ENCODE measurements at places on chromosomes 4 and X.

GRCh38 chrX:124113621-124114600 lies 152.4 kb downstream of the STAG2 start:
- no peak for DNase-seq

GRCh38 chr4:189304167-189304566 lies 636.5 kb upstream of the FRG1 start:
- DNase-seq: no peak

DNA sequence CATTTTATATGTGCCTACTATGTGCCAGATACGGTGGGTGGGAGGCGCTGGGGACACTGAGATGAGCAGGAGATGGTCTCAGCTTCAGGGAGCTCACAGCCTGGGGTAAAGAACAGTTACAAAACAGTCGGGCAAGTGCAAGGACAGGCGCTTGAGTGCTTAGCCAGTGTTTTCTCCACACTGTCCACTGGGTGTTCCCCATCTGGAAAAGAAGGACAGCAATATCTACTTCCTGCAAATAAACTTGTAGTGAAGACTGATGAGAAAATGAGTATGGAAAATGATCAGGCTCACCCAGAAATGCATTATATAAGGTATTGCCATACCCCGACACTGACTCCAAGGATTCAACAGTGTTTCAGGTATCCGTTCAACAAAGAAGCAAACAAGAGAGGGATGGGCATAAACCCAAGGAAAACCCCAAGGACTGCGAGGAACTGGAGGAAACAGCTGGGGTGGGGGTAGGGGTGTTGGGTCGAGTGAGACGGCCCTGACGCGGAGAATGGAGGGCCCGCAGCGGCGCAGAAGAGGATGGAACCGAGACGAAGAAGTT lies 835 bp downstream of the TMEM185A start:
- DNase-seq: no peak

DNA sequence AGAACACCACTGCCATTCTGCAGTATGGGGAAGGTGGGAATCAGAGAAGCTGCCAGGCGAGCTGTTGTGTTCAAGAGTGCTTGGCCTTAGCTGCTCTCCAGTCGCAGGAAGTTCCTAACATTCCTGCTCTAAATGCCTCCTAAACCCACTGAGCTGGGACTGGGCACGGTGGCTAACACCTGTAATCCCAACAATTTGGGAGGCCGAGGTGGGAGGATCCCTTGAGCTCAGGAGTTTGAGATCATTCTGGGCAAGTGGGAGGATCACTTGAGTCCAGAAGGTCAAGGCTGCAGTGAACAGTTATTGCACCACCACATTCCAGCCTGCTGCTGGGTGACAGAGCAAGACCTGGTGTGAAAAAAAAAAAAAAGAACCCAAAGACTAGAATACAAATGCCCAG lies 690.3 kb upstream of the FAM241A start:
- DNase-seq: no peak

- DNase-seq: no peak
Observed at GRCh38 chrX:39705290-39705689, 392.5 kb downstream of the BCOR start.

- no peak for DNase-seq
Observed at GRCh38 chr4:176746846-176747245, 45.9 kb downstream of the VEGFC start.

GRCh38 chr4:122167369-122167768 lies 15.2 kb downstream of the BLTP1 start:
- no peak for DNase-seq

- no peak for DNase-seq
Observed at GRCh38 chr4:182994171-182994570, 77.0 kb upstream of the DCTD start.

DNA sequence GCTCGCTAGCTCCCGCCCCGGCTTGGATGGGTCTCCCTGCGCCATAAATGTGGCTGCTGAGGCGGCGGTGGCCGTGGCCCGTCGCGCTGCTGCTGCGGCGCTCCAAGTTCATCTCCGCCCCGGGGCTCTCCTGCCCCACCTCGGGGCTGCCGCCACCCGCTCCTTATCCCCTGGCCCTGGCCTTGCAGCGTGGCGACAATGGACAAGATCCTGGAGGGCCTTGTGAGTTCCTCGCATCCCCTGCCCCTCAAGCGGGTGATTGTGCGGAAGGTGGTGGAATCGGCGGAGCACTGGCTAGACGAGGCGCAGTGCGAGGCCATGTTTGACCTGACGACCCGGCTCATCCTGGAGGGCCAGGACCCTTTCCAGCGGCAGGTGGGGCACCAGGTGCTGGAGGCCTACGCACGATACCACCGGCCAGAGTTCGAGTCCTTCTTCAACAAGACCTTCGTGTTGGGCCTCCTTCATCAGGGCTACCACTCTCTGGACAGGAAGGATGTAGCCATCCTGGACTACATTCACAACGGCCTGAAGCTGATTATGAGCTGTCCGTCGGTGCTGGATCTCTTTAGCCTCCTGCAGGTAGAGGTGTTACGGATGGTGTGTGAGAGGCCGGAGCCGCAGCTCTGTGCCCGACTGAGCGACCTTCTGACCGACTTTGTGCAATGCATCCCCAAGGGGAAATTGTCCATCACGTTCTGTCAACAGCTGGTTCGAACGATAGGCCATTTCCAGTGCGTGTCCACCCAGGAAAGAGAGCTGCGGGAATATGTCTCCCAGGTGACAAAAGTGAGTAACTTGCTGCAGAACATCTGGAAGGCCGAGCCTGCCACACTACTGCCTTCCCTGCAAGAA lies 763 bp downstream of the USP38 start:
- no peak for DNase-seq

DNA sequence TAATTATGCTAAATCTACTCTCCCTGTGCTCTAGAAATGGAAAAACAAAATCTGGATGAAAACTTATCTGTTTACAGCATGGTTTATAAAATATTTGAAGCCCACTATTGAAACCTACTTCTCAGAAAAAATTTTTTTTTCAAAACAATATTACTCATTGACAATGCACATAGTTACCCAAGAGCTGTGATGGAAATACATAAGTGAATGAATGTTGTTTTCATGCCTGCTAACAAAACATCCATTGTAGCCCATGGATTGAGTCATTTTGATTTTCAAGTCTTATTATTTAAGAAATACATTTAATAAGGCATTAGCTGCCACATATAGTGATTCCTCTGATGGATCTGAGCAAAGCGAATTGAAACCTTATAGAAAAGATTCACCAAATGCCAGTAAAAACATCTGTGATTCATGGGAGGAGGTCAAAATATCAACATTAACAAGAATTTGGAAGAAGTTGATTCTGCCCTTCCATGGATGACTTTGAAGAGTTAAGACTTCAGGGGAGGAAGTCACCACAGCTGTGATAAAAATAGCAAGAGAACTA lies 144.7 kb upstream of the HHIP start:
- no peak for DNase-seq

DNA sequence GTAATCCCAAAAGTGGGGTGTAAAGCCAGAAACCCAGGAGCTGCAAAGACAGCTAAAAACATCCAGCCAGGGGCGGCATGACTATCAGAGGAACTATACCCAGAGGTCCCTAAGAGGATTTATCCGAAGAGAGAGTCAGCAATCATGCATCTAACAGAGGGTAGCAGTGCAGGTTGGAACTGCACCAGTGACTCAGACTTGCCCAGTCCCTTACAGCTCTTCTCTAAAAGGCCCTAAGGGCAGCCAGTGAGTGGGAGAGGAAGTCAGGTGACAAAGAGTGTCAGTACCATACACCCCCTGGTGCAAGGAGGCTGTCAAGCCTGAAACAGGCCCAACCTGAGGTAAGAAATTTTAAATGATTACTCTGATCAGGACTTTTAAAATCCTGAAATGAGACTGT lies 88.1 kb downstream of the CAMK2D start:
- no peak for DNase-seq

DNA sequence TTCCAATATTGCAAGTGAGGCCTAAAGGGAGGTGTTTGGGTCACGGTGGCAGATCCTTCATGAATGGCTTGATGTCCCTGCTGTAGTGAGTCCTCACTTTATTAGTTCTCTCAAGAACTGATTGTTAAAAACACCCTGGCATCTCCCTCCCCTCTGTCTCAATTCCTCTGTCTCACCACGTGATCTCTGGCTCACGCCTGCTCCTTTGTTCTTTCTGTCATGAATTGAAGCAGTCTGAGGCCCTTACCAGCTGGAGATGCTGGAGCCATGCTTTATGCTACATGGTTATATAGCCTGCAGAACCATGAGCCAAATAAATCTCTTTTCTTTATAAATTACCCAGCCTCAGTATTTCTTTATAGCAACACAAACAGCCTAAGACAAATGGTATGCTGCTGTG lies 980.7 kb upstream of the GRIA3 start:
- no peak for DNase-seq

GRCh38 chrX:120087289-120088017 lies 10.0 kb upstream of the RHOXF2B start:
- no peak for DNase-seq

DNA sequence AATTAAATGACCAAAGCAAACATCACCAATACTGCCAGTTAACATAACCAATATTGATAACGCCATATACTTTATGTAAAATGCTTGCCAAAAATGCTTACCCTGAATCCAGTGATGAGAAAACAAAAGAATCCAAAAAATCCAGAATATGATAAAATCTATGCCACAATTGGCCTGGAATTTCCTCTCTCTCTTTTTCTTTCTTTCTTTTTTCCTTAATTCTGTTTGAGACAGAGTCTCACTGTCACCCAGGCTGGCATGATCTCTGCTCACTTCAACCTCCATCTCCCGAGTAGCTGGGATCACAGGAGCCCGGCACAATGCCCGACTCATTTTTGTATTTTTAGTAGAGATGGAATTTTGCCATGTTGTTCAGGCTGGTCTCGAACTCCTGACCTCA lies 9.8 kb upstream of the SLC7A11 start:
- DNase-seq: no peak

DNA sequence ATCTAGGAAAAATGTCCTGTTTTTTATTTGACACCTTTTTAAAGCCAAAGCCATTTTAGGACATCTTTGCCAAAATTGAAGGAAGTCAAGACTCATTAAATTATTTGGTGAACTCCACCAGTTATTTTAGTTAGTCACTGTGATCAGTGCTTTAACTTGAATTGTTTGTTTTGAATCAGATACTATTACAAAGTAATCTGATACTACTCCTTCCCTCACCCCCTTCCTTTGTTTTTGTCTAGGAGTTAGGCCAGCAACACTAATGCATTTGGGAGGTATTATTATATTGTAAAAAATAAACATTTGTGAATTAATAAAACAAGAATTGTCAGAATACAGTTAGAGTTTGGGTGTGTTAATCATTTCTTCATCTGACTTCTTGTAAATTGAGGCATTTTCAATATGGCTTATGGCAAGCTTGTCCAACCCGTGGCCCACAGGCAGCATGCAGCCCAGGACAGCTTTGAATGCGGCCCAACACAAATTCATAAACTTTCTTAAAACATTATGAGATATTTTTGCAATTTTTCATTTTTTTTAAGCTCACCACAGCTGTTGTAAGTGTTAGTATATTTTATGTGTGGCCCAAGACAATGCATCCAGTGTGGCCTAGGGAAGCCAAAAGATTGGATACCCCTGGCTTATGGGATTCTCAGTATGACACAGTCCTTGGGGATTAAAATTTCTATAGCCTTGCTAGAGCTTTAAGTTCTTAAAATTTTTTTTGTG lies 182.2 kb downstream of the BMPR1B start:
- no peak for DNase-seq

DNA sequence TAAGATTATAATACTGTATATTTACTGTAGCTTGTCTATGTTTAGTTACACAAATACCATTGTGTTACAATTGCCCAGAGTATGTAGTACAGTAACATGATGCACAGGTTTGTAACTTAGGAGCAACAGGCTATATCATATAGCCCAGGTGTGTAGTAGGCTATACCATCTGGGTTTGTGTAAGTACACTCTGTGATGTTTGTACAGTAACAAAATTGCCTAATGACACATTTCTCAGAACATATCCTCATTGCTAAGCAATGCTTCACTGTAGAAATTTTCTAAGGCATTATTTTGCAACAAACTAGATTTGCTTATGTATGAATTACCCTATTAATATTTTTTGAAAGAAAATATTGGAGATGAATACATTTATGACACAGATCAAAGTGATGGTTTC lies 1390.9 kb downstream of the C4orf33 start:
- no peak for DNase-seq

GRCh38 chr4:87055311-87055710 lies 120.5 kb downstream of the AFF1 start:
- DNase-seq: no peak

GRCh38 chrX:49073601-49074575 lies at the start of gene PRAF2:
PRAF2 (minus strand) TSS chrX:49074002; CDS start chrX:49073987, 15 bp downstream.
- DNase-seq: peak; percentile 5

- DNase-seq: no peak
Observed at GRCh38 chrX:107880054-107880610, 54.5 kb downstream of the MID2 start.

GRCh38 chr4:19580095-19580494 lies 671.6 kb upstream of the SLIT2 start:
- DNase-seq: no peak

GRCh38 chr4:91829531-91829930 lies 474.2 kb upstream of the GRID2 start:
- no peak for DNase-seq
